ENCODE measurements at places on chromosomes 1 and 21. TPM values are rescaled to one million over a fixed set of nuclear protein-coding genes. Genes with fewer than 3 reads are reported as not detected.

OR2T34 gene
- polyA plus RNA-seq: not detected

MYOM3 gene
- 0.29 TPM for polyA plus RNA-seq

OSCP1 gene
- 10.6 TPM for polyA plus RNA-seq

OR2L13 gene
- 0.04 TPM for polyA plus RNA-seq
